ENCODE measurements at places on chromosomes 6 and 20. TPM values are rescaled to one million over a fixed set of nuclear protein-coding genes. Genes with fewer than 3 reads are reported as not detected.

- no peak for DNase-seq
Observed at GRCh38 chr6:38346291-38347079, 293.2 kb downstream of the BTBD9 start.

GRCh38 chr6:85747666-85748065, 105.0 kb upstream of the SYNCRIP start:
- no peak for DNase-seq

Gene SNAP91
- total RNA-seq = 8.7 TPM

- no peak for DNase-seq
Observed at GRCh38 chr6:2524090-2524489, 226.6 kb downstream of the MYLK4 start.

GRCh38 chr6:34928220-34928619, 39.2 kb downstream of the ANKS1A start:
- DNase-seq = no peak

Gene MUC22
- not detected for total RNA-seq

All from neural crest cell (in vitro differentiated cells).